ENCODE measurements at places on chromosomes 5 and 9. TPM values are rescaled to one million over a fixed set of nuclear protein-coding genes. Genes with fewer than 3 reads are reported as not detected.
A peak's percentile ranks its signal among the peaks of the same experiment; 100 is the strongest.

TNC gene
- total RNA-seq: 69.1 TPM

DNA sequence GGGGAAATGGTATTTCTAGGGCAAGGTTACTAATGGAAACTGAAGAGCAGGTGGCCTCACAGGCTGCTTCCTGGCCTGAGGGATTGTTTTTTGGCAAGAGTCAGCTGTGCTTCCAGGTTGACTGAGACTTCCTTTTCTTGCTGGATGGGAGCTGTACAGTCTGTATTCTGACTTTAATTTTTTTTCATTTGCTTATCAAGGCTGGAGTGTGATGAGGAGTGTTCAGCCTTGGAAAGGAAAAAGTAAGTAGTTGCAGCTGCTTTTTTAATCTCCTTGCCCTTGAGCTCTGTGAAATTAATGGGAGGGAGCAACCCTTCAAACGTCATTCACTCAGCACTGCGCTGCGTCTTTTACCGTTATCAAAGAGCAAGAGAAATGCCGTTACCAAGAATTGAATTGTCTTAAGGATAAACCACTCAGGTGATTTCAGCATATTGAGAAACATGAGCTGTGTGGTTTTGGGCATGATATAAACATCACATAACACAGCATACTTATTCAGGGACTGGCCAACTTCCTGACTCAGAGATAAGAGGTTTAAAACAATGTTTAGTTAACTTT is 47.6 kb downstream of the AQP7 start:
- no peak for DNase-seq

DNA sequence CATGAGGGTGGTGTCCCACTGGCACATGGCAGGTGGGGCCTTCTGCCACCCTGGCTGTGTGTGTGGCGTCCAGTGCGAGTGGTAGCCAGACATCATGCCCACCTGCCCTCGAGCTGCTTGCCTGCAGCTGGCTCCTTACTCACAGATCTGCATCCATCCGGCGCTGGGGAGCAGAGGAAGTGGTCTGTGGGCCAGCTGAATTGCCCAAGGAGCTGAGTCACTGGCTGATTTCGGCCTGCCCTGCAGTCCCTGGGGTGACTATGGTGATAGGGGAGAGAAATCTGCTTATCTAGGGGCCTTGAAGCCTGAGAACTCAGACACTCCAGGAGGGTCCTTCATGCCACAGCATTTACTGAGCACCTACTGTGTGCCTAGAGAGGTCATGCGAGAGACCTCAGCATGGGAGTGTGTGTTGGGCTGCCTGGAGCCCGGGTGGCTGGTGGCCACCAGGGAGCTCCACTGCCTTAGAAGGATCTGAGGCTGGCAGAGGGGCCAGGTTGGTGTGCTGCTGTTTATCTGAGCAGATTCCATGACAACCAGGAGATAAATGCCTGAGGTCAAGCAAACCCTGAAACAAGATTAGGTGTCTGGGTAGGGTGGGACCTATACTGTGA is 57.1 kb downstream of the SLC22A5 start:
- peak; percentile 85 for DNase-seq

GRCh38 chr9:76321195-76321828 is 72.9 kb downstream of the RFK start:
- DNase-seq: peak; percentile 18

DNA sequence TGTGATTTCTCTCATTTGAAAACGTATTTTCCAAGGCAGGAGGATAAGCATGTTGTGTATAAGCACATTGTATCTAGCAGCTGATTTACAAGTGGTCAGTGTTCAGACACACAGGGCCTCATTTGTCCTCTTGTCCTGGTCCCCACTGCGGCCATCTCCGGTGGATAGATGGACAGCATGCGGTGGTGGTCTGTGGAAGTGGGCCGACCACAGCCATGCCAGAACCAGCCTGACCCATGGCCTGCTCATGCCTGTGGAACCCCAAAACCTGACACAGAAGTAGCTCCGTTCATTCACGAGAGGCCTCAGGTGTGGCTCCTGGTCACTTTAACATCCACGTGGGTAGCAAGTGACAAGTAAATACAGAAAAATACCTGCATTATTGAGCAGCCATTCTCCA is 14.6 kb downstream of the IRX2 start:
- DNase-seq: no peak

- no peak for DNase-seq
Observed at GRCh38 chr5:53233645-53234405, 124.3 kb upstream of the MOCS2 start.

STPG3 gene
- not detected for total RNA-seq

GRCh38 chr5:79798893-79799590 is 109.4 kb downstream of the CMYA5 start:
- DNase-seq: no peak

DNA sequence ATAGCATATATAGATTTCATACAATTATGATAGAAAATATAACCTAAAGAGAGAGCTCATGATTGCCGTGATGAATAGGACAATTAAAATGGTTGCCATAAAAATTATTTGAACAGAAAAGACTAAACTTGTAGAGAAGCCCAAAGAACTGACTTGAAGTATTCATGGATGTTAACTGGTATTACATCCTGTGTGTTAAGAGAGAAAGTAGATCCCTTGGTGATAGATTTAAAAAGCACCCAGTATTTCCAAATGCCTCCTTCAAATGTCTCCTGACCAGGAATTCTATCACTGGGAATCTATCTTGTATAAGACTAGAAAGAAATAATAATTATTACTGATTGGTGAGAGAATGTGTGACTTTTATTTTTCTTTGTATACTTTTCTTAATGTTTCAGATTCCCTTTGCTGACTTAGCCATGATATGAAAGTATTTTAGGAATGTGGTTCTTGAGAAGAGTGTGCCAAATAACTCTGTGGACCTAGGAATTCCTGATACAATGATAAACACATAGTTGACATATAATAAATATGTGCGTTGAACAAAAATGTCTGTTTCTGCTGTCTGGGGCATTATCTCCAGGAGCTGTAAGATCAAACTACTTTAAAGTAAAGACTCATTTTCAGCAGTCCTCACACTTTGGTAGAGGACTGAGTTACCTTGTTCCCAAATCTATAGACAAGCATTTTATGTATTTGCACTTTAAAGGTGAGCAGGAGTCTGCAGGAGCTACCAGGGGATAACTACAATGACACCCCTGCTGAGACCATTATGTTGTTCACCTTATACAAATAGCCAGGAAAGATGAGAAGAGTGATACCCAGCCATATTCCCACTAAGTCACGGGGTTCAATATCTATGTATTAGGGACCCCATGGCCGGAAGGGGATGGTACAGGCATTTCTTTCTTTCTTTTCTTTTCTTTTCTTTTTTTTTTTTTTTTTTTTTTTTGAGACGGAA is 211.1 kb upstream of the TLE4 start:
- no peak for DNase-seq

STK32A gene
- 0.78 TPM for total RNA-seq

ADCY2 gene
- total RNA-seq: 30.0 TPM
